Activated T-cell treated with anti-CD3 and anti-CD28 coated beads for 24 hours (primary cell): ENCODE measurements at places on chromosomes 13 and 19.

GRCh38 chr19:41431426-41432386, 4.5 kb upstream of the B3GNT8 start:
- DNase-seq, result no peak

GRCh38 chr19:17807731-17808316, 12.9 kb downstream of the B3GNT3 start:
- DNase-seq, result no peak

DNA sequence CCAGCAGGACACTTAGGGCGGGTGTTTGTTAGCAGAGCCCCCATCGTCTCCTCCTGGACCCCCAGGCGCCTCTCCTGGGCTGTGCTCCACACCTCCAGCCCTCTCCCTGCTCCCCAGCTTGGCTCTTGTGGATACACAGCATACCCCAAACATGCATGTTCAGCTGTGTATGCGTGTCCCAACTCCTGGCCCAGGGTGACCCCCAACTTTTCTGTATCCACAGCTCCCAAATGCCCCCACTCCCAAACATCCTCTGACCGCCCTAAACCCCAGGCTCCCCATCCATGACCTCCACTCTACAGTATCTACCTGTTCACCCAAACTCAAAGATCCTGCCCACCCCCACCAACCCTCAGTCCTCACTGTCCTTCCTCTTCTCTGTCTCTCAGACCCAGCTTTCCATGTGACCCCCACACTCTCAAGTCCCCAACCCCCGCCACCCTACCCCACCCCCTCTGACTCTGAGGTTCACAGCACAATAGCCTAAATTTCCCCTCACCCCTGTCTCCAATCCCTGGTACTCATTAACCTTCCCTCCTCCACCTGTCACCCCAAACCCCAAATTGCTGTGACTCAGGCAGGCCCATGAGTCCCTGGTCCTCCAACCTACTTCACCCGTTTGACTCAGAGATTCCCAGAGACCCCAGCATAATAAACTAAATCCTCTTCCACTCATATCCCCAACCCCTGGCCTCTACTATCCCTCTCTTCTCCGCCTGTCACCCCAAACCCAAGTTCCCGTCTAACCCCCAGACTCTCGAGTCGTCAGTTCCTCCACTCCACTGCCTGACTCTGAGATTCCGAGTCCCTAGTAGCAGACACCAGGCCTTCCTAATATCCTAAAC, 968 bp downstream of the UBE2M start:
- DNase-seq, result no peak

- no peak for DNase-seq
Measured at GRCh38 chr19:3028305-3029064, 595 bp downstream of the TLE2 start.

DNA sequence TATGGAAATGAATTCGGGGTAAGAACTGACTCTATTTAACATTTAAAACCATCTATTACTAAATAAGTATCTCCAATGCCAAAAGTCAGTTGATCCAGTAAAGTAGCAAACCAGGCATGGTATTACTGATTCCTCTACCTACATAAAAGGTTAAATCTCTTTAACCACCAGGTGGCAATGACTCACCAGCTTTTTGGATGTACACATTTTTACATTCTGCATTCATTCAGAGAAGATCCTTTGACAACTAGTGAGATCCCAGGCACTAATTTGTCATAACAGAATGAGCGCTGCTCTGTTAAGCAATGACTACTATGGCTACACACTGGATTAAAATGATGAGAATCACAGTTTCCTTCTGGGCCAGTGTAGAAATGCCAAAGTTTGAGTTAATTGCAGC, 329.8 kb upstream of the GPC6 start:
- no peak for DNase-seq
